ENCODE measurements at places on chromosomes 5 and 9.

- no peak for DNase-seq
Measured at GRCh38 chr9:35906923-35907699, 1.1 kb downstream of the HRCT1 start.

DNA sequence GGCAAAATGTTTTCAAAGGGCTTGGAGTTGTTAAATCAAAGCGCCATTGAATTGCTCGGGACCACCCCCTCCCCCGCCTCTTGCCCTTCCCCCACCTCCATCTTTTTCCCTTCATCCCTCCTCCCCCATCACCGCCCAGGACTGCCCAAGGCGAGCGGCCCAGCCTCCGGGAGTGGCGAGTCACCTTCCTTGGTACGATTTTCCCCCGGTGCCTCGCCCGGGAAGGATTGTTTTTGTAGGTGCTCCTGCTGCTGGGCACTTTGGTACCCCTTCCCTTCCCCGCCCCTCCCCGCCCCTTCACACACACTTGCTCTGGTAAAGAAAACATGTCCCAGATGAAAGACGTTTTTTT lies 61.2 kb downstream of the TMEM174 start:
- DNase-seq: no peak

GRCh38 chr9:12770261-12770660 lies 4.6 kb upstream of the LURAP1L start:
- DNase-seq: no peak

GRCh38 chr5:107466233-107466769 lies 204.4 kb downstream of the EFNA5 start:
- DNase-seq: no peak

GRCh38 chr9:125189011-125189360 lies 617 bp downstream of the PPP6C start:
- no peak for DNase-seq

GRCh38 chr9:132809677-132810271 lies 68.3 kb downstream of the AK8 start:
- peak; percentile 64 for DNase-seq

GRCh38 chr5:80686757-80687156 lies 32.0 kb upstream of the DHFR start:
- no peak for DNase-seq

GRCh38 chr5:77983482-77984199 lies 207.5 kb upstream of the TBCA start:
- DNase-seq: no peak

GRCh38 chr5:151667083-151667482 lies 19.6 kb downstream of the SPARC start:
- DNase-seq: no peak

- no peak for DNase-seq
Measured at GRCh38 chr5:134099939-134100282, 14.6 kb upstream of the TCF7 start.

GRCh38 chr9:14992516-14992915 lies 82.3 kb upstream of the FREM1 start:
- no peak for DNase-seq

DNA sequence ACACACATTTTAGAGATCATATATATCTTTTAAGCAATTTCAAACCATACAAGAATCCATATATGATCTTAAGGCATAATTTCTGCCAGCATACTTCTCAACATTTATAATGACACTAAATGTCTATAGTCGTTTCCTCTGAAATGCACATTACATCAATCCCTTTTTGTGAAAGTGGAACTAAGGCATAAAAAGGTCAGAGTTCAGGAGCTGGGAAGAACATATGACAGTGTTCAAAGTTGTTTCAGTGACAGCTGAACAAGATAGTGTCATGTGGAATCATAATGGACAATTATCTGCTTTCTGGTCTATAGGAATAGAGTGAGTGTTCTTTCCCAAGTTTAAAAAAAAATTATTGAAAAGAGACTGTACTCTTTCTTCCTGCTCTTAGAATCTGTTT lies 2.4 kb upstream of the MOB3B start:
- DNase-seq: no peak

GRCh38 chr9:137433349-137433915 lies 7.7 kb downstream of the ENTPD8 start:
- DNase-seq: no peak
